ENCODE measurements at places on chromosomes 3 and 15. TPM values are rescaled to one million over a fixed set of nuclear protein-coding genes. Genes with fewer than 3 reads are reported as not detected.

Gene PLD1
- total RNA-seq, result 61.5 TPM

GRCh38 chr3:186152889-186153292, 44.0 kb upstream of the ETV5 start:
- no peak for DNase-seq

Gene LSMEM2
- 0.18 TPM for total RNA-seq

DNA sequence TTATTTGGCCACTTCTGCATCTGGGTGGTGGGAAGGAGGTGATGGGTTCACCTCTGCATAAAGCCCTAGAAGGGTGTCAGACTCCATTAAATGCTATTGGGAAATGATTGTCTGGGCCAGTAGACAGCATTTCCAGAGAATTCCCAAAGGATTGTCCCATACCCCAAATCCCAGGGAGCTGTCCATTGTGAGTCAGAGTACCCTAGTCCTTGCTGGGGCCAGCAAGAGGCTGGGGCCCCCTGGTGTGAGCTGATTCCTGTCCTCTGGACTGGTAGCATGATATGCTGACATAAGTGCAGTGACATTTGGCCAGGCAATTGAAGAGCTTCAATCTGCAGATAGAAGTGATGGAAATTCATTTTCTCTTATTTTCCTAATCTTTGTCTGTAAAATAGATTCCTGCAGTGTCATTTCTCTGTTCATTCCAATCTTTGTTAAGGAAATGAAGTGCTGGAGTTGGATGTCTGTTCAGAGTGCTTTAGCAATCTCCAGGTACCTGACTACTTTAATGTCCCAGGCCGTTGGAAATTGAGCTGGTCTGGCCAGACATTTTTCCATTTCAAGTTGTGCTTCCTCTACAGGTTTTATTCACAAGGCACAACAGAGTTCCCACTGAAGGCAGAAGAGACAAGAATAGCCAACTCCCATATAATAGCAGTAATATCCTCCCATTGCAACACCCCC, 91.2 kb downstream of the RPLP1 start:
- no peak for DNase-seq

DNA sequence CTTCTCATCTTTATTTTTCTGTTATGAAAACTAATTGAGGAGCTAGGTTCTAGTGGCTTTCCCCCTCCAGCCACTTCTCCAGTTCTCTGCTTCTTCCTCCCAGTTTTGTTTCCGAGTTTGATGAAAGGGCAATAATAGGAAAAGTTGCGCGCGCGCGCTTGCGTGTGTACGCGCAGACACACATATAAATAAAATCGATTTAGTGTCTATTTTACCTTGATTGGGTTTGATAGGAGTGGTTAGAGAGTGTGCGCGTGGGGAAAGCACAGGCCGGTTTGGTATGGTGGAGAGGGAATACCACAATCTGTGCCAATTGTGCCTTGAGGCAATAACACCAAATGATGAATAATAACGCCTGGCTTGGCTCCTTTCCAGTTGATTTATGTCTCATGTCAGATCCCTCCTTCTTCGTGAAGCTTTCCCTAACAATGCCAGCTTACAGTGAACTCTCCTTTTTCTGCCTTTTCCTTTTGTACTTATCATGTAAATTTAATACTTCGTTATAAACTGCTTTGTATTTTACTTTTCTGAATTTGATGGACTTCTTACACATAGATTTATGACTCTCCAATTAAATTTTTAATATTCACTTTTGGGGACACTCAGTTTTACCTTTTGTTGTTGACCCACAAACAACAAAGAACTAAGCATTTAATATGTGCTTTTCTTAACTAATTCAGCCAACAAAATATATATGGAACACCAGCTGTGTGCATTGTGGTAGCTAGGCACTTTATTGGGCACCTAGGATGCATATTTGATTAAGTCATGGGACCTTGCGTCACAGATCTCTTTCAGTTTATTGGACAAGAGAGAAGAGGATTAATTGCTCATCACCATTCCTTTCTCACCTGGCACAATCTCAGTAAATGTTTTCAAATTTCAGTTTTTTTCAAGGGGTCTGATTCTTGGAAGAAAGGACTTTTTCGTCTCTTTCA, 1.7 kb downstream of the TIPARP start:
- no peak for DNase-seq

GRCh38 chr3:116083683-116084082, 361.6 kb downstream of the LSAMP start:
- DNase-seq, result no peak

Gene ADAMTS9
- 261 TPM for total RNA-seq

- no peak for DNase-seq
Measured at GRCh38 chr15:67641453-67641852, 99.0 kb downstream of the MAP2K5 start.

DNA sequence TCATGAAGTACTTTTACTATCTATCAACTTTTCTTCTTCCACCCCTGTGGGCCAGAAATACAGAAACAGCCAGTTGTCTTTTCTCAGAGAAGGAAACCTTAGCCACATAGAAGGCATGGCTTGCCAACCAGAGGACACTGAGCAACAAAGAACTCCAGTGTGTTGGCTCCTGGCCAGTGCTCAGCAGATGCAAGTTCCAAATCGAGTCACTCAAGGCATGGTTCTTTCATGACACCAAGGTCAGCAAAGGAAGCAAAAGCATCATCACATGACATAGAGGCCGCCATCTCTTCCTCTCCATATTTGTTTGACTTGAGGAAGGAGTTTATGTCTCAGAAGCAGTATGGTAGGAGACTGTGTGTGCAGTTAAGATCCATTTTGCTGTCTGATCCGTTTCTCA, 92.2 kb downstream of the MYLK start:
- DNase-seq, result no peak

- no peak for DNase-seq
Measured at GRCh38 chr3:170486398-170486797, 67.7 kb downstream of the CLDN11 start.

DNA sequence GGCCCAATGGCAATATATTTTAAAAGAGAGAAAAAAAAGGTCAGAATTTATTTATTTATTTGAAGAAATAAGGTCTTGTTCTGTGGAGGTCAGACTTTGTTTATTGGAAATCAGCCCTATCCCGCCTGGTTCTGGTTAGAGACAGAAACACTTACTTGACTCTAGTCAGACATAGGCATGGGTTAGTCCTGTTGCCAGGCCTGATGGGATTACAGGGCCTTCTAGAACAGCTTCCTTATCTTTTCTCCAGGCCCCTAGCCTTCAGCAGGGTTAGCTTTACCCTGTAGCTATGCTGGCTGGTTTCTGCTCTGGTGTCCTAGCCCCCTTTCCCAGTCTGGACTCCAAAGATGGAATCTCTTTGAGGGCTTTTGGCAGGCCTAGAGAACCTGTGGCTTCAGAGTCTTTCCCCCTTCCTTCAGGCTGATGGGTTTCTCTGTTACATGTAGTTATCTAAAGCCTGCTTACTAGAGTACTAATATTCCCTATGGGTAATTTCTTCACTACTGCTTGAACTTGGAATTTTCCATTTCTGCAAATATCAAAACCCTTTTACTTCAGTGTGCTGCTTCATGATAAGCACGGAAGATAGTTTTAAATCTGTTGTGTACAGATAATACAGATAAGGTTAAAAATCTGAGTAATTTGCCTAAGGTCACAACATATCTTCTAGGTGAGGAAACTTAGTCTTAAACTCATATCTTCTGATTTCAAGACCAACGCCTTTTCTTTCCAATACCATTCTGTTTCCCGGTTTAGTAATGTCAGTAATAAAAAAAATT, 10.6 kb downstream of the IREB2 start:
- DNase-seq, result no peak

- DNase-seq, result peak; percentile 8
Measured at GRCh38 chr3:47162697-47163168, 1.2 kb downstream of the SETD2 start.

DNA sequence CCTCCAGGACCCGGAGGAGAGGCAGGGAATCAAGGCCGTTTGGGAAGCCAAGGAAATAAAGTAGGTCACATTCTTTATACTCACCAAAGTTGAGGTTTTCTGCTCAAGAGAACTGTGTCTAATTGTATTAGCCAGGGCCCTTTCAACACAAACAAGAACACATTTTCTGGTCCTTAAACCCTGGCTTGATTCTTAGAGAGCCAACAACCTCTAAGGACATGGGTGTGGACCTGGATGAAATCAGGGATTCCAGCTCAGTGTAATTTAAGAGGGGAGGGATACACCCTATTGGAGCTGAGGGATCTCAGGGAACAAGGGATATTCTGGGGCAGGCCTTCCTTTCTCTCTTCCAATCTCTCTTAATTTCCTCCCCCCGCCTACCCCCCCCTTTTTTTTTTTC, 104.8 kb downstream of the COL6A6 start:
- no peak for DNase-seq

DNA sequence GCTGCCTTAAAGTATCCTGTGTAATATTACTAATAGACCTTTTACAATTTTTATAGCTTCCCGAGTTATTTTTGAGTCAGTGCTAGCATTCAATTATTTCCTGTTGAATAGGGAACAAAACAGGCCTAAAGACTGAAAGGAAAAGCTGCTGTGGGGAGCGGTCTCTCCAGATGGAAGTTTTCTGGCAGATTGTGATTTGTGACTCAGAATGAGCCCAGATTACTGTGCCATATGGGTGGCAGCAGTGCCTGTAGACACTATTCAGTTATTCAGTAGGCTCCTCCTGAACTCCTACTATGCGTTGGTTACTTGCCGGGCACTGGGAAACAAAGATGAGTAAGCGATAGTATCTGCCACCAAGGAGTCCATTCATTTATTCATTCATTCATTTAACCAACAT, 211.8 kb downstream of the CHST2 start:
- no peak for DNase-seq

GRCh38 chr3:150945226-150946032, 27.1 kb downstream of the CLRN1 start:
- DNase-seq, result no peak

GRCh38 chr3:107407355-107407754, 30.1 kb downstream of the CCDC54 start:
- no peak for DNase-seq

DNA sequence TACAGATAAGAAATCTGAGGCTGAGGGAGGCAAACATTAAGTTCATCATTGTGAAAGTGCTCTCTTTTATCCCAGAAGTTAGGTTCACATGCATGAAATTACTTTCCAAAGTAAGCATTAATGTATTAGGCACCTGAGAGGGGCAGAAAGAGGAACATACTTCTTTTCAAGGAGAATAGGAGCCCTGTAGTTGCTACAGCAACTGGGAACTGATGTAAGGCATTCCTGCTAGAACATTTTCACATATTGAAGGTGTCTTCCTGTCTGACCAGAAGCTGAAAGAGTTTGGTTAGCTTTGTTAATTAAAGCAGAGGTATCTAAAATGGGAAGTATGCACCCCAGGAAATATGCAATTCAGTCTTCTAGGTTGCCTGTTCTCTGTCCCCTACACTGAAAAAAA, 65.5 kb upstream of the ZBTB20 start:
- no peak for DNase-seq

Gene KLF15
- total RNA-seq, result 0.67 TPM

Gene DCP1A
- 33.8 TPM for total RNA-seq

DNA sequence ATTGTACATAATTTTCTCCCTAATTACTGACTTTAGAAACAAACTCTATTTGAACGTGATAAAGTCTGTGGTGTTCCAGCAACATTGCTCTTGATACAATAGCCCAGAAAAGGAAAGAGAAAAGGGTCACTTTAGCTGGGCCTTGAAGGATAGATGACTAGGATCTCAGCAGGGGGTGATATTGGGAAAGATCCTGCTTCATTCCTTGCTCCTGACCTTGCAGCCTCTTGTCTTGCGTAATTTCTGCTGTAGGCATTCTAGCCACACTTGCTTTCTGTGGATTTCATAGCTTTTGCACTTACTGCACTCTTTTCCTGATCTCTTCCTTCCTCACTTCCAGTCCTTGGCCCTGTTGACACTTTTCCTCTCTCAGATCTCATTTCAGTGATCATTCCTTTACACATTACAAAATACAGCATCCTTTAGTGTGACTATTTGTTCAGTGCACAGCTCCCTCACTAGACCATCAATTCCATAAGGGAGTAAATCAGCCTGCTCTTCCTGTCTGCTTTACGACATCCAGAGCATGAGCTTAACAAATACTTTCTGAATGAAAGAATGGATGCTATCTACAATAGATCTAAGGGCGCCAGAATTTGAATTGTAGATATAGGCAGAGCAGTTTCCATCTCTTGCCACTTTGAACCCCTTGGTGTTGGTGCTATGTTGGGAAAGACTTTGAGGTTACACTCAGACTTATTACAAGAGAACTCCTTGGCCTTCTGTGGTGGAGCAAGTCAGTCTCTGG, 559.6 kb upstream of the MDFIC2 start:
- no peak for DNase-seq

Gene SLC28A2
- not detected for total RNA-seq

- DNase-seq, result peak; percentile 82
Measured at GRCh38 chr15:25710184-25710583, 152.9 kb downstream of the ATP10A start.

Gene ASB14
- not detected for total RNA-seq

DNA sequence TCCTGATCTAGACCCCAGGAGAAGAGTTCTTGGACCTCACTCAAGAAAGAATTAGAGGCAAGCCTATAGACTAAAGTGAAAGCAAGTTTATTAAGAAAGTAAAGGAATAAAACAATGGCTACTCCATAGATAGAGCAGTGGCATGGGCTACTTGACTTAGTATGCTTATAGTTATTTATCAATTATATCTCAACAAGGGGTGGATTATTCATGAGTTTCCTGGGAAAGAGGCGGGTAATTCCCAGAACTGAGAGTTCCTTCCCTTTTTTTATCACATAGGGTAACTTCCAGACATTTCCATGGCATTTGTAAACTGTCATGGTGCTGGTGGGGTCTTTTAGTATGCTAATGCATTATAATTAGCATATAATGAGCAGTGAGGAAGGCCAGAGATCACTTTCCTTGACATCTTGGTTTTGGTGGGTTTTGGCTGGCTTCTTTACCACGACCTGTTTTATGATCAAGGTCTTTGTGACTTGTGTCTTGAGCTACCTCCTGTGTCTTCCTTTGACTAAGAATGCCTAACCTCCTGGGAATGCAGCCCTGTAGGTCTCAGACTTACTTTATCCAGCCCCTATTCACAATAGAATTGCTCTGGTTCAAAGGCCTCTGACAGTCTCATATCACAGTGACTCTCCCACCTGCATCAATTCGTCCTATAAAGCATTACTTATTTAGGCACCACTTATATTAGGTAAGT, 35.3 kb upstream of the PLSCR2 start:
- no peak for DNase-seq

DNA sequence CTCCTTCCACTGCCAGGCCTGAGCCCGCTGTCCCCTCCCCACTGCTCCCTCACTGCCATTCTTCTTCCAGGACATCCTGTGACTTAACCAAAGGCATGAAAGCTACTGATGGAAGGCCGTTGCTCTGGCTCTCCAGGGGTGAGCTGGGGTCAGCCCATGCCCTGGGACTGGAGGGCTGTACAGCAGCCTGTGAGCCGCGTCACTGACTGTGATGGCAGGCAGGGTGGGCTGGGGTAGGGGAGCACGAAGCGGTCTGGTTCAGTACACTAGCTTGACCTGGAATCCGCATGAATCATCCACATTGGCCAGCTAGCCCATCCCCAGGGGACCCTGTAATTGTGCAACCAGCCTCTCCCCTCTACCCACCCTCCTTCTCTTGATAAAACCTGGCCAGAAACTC, 30.8 kb downstream of the CORO2B start:
- DNase-seq, result no peak

GRCh38 chr3:197912741-197913476, 37.1 kb upstream of the RPL35A start:
- no peak for DNase-seq

GRCh38 chr15:29337156-29337959, 67.7 kb upstream of the NSMCE3 start:
- DNase-seq, result no peak

- DNase-seq, result no peak
Measured at GRCh38 chr3:45773072-45773471, 23.3 kb downstream of the SLC6A20 start.

Gene SLC41A3
- total RNA-seq, result 52.3 TPM

Gene COL8A1
- 5.6 TPM for total RNA-seq

All from endothelial cell (in vitro differentiated cells).